ENCODE measurements at places on chromosomes 6 and 20. TPM values are rescaled to one million over a fixed set of nuclear protein-coding genes. Genes with fewer than 3 reads are reported as not detected.

The CALHM4 gene
- total RNA-seq, result 0.25 TPM

DNA sequence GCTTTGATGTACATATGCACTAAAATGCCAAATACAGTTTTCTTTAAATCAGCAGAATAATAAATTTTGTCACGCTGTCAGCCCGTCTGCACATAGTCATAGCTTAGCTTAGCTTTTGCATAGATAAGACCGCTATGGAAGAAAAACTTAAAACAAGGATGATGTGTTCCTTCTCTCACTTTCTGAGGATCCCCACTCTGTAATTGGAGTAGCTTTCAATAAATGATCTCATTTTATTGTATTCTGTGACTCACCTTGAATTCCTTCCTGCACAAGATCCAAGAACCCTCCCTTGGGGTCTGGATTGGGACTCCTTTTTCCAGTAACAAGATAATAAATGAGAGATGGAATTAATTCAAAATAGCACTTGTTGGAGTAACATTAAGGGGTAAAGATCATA, 186.2 kb downstream of the CDH26 start:
- H3K36me3 ChIP-seq, result no peaks in the 10 kb centered on the region
- H3K27me3 ChIP-seq, result no peaks in the 10 kb centered on the region
- no peaks in the 10 kb centered on the region for H3K4me1 ChIP-seq
- no peak overlapping the region for H3K27ac ChIP-seq
- no peak overlapping the region for H3K4me3 ChIP-seq
- no peak for DNase-seq

GRCh38 chr6:168408504-168409136, 32.4 kb upstream of the SMOC2 start:
- H3K27me3 ChIP-seq, result no peaks in the 10 kb centered on the region
- H3K27ac ChIP-seq, result no peak overlapping the region
- no peak overlapping the region for H3K4me3 ChIP-seq
- DNase-seq, result no peak
- no peaks in the 10 kb centered on the region for H3K36me3 ChIP-seq

GRCh38 chr6:145670311-145670710, 65.0 kb downstream of the EPM2A start:
- H3K4me1 ChIP-seq, result no peaks in the 10 kb centered on the region
- DNase-seq, result no peak
- no peaks in the 10 kb centered on the region for H3K36me3 ChIP-seq

- H3K36me3 ChIP-seq, result no peaks in the 10 kb centered on the region
- H3K27me3 ChIP-seq, result no peaks in the 10 kb centered on the region
- no peak overlapping the region for H3K27ac ChIP-seq
- DNase-seq, result peak; percentile 51
Observed at GRCh38 chr20:5658912-5659345, 91.3 kb upstream of the SHLD1 start.

GRCh38 chr6:166402582-166403277, 20.0 kb upstream of the MPC1 start:
- no peaks in the 10 kb centered on the region for H3K36me3 ChIP-seq
- DNase-seq, result no peak
- H3K27ac ChIP-seq, result no peak overlapping the region

DNA sequence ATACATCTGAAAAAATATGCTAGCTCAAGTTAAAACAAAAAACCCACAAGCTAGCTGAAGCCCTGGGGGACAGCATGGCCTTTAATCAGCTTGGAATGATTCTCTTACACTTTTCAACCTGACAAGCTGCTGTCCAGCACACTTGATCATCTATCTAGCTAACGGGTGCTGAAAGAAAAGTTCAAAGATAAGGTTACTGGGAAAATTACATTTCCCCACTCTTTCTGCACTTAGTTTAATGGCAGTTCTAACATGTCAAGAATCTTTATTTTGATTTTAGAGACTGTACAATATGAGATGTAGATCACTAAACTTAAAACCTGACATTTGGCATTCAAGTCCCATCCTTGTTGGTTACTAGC, 53.4 kb downstream of the STK4 start:
- H3K36me3 ChIP-seq, result no peaks in the 10 kb centered on the region
- peaks cover 24% of the 10 kb centered on the region for H3K4me1 ChIP-seq
- DNase-seq, result no peak
- H3K27me3 ChIP-seq, result no peaks in the 10 kb centered on the region
- H3K4me3 ChIP-seq, result no peak overlapping the region

DNA sequence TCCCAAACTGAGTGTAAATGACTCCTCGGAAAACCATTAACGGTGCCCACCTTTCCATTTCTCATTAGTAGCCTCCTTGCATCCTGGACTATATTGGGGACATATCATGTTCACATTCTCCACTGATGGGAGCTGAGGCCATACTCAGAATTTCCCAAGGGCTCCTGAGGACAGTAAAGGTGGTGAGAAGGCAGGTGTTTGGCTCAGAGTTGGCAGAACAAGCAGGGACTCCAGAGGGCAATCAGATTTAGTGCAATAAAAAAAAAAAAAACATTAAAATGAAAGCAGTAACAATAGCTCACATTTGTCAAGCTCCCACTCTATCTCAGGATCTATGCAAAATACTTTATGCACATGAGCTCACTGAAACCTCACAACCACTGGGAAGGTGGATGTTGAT, 401.4 kb downstream of the MAFB start:
- H3K4me1 ChIP-seq, result no peaks in the 10 kb centered on the region
- no peak overlapping the region for H3K27ac ChIP-seq
- no peak for DNase-seq
- H3K4me3 ChIP-seq, result no peak overlapping the region
- no peaks in the 10 kb centered on the region for H3K27me3 ChIP-seq

DNA sequence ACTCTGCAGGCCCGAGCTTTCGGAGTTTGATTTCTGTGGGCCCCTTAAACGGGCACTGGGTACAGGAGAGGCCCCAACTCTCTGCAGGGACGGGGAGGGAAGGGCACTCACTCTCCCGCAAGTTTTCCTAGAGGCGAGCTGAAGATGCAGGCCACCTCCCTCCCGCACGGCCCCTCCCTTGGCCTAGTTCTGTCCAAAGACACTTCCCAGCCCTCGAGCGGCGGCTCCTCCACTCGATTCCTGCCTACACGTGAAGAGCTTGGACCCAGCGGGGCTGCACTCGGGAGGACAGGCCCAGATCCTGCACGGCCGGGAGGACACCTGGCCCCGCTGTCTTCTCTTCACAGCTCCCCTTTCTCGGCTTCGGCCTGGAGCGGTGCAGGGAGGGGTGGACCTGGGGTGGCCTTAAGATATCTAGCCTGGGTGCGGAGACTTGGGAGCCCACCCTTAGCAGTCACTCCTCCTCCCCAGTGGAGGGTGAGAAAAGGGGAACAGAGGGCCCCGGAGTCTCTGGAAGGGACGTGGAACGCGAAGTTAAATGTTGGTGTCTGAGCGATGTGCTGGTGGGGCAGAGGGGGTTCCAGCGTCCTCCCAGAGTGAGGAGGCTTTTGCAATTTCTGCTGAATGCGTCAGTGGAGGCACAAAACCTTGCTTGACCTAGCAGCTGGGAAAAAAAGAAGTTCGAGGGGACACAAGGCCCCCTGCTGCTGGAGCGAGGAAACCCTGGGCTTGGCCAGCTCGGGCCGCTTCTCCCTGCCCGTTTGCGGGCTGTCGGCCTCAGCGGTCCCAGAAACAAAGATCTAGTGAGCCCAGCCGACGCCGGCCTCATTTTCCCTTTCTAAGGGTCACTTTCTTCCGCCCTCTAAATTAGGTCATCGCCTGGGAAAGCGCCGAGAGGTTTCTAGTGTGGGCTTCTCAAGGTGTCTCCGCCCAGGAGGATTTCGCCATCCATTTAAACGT, 4.9 kb downstream of the OLIG3 start:
- no peaks in the 10 kb centered on the region for H3K36me3 ChIP-seq
- no peak for DNase-seq
- H3K27me3 ChIP-seq, result no peaks in the 10 kb centered on the region

The SPO11 gene
- total RNA-seq, result 12.3 TPM

All from testis (tissue), 5 donors.